ENCODE measurements at places on chromosomes 6 and 20. TPM values are rescaled to one million over a fixed set of nuclear protein-coding genes. Genes with fewer than 3 reads are reported as not detected.

DNA sequence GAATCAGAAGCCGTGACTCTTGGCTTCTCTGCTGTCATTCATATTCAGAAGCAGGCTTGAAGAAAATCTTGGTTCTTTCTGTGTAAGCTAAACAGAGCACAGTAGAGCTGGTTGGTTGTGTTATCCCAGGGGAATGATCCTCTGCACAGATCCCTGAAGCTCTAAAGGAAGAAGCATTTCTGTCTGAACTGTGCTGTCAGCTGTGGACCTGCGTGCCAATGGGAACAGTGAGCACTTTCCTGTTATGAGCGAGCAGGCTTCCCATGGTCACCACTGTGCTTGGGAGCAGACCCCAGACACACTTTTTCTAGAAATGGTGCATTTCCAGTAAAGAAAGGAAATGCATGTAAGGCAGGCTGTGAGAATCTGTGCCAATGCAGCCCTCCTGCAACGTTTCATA, 490.2 kb downstream of the EPM2A start:
- no peak for DNase-seq

GRCh38 chr20:53838311-53838868, 232.0 kb downstream of the BCAS1 start:
- DNase-seq: no peak

DNA sequence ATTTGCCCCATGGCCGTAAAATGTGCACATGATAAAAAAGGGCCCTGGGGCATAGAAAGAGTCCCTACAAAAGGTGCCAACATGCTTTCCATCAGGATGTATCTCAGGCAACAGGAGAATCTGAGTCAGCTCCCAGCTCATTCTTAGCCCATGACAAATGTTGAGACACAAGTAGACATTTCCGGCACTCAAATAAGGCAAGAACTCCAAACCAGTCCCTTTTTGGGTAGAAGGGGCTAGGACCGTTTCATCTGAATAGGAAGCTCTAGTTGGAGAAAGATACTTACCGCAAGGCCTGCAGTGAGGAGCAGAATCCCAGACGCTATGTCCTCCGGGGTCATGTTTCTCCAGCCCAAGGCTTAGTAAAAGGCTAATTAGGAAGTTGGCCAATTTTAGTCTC, 261.0 kb upstream of the RIN2 start:
- DNase-seq: peak; percentile 35

DNA sequence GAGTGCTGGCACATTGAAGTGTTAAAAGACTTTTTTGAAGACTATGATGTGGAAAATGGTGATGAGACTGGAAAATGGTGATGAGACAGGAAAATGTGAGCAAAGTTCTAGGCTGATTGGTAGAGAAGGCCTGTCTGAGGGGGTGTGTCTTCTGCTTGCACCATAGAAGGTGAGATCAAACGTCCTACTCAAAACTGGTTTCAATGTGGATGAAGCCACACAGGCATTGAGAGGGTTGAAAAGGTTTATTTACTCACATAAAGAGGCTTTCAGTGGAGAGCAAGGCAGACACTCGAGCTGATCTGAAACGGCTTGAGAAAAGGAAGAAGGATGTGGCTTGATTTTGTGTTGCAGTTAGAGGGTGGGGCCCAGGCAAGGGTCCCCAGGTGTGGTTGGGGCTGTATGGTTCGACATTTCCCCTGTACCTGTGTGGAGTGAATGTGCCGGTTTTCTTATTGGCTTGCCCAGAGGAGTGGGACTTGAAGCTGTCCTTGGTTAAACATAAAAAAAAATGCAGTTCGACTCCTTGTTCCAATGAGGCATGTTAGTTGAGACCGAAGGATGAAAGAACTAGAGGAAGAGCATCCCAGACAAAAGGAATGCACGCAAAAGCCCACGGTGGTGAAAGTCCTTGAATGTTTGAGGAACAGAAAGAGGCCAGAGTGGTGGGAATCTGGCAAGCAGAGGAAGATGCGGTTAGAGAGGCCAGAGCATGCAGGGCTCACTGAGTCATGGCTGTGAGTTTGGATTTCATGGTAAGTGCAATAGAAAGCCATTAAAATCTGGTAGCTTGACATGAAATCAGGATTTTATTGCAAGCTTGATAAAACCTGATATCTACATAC, 172.3 kb downstream of the EPM2A start:
- no peak for DNase-seq

DNA sequence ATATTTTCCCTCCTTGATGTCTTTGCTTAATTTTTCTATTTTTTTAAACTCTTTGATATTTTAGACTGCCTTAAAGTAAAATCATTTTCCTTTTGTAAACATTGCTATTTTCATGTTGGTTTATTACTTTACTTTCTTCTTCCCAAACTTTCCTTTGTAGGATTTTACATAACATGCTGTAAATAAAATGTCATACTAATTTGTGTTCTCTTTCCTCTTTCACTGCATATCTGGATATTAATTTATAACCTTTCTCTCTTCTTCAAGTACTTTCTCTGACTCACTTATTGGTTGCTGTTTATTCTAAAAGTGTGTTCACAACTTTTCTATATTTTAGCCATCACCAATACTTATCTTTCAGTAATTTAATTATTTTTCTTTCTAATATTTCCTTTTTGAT, 9.3 kb upstream of the POM121L2 start:
- DNase-seq: no peak

DNA sequence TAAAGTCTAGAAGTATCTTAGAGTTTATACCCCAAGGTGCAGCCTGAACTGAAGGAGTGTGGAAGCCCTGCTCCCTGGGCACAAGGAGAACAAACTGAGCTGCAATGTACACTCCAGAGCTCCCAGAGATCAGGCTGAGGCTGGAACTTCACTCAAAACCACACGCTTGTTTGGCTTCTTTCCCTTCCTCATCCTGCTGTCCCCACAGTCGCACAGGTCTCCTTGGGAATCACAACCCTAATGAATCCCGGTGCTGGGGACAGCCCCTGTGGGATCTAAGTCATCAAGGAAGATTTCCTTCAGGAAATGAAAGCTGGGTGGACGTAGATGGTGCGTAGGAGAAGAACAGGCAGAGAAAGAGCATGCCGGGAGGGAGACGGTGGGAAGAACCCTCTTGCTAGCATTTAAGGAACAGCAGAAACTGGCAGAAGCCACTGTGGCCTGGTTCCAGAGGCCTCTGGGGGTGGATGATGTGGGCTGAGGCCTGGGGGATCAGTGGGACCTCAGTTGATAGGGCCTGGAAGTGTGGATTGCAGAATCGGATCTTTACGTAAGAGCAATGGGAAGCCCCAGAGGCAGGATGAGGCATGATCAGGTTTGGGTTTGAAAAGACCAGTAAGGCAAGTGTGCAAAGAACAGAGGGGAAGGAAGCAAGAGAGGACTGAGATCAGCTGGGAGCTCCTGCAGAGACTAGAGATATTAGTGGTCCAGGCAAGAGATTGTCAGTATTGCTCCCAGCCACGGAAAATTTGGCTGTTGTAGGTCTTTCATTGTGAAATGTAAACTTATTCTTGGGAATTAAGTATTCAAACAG, 21.4 kb downstream of the CYP24A1 start:
- no peak for DNase-seq

DNA sequence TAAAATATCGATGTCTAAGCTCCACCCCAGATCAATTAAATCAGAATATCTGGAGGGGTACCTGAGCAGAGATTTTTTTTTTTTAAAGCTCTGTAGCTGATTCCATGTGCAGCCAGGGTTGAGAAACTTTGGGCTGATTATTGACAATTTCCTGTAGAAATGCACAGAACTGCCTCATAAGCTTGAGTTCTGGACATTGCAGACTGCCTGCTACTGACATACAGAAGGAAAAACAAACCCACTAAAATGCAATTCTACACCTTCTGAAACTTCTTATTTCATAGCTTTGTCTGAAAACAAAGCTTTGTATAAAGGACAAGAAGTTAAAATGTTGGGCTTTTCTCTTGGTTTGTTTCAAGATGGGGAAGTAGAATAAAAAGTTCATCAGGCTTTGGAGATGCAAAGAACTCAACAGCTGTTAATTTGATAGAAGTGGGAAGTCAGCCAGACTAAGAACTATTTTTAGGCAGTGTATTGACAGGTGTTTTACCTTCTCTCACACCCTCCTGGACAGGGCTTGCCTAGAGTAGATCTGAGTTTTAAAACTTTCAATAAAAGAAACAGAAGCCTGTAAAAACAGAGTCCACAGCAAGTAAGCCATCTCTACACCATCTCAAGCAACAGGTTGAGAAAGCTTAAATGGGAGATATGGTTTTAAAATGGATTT, 147.7 kb downstream of the KCNQ5 start:
- no peak for DNase-seq

DNA sequence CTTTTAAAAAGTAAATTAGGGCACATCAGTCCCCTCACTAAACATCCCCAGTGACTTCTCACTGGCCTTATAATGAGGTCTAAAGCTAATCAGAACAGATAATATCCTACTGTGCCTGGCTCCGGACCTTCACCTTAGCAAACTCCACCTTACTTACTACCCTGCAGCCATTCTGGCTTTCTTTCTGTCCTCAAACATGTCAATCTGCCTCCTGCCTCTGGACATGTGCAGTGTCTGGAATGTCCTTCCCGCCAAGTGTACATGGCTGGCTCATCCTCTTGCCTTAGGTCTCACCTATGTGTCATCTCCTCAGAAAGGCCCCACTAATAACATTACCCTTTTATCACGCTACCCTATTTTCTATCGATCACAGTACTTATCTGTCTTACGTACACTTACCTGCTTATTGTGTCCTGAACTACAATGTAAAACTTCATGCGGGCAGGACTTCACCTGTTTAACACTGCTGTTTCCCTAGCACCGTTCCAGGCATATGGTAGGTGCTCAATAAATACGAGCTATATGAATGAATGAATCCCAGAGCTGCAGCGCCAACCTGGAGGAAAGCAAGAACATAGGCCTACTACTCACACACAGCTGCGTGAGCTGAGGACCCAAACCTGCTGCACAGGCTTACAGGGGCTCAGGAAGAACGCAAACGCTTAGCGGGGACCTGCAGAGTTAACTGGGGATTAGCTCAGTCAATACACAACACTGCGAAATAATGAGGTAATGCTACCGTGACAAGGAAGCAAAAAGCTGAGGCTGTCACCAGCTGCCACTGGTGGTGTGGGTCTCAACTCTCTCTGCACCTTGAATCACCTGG, 991 bp downstream of the UQCC2 start:
- no peak for DNase-seq

- DNase-seq: no peak
Measured at GRCh38 chr6:167279766-167280446, 11.2 kb upstream of the UNC93A start.

GRCh38 chr6:31811645-31812044, 3.4 kb downstream of the HSPA1L start:
- DNase-seq: no peak

GRCh38 chr6:43428112-43428570, 800 bp downstream of the ABCC10 start:
- no peak for DNase-seq

DNA sequence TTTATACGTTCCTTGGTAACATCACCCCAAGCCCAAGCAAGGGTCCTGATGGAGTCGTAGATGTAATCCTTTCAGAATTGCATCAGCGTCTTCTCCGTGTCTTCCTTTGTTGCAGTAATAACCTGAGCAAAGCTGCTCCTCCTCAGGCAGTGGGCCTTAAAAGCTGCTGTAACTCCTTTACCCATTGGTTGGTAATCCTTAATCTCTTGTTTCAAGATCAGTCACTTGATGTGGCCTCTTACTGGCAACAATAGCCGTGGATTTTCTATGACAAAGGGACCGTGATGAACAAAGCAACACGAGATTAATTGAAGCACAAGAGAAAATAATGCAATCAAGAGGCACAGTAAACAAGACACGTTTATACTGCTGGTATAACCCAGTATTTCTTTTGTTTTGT, 44.6 kb downstream of the ALDH5A1 start:
- DNase-seq: no peak

Gene TULP1
- total RNA-seq: not detected

Gene MYH7B
- total RNA-seq: not detected

Gene GJA1
- 59.4 TPM for total RNA-seq

All from A172 (cell line).